RCC 7860 (cell line): ENCODE measurements at places on chromosomes 1 and 21.

DNA sequence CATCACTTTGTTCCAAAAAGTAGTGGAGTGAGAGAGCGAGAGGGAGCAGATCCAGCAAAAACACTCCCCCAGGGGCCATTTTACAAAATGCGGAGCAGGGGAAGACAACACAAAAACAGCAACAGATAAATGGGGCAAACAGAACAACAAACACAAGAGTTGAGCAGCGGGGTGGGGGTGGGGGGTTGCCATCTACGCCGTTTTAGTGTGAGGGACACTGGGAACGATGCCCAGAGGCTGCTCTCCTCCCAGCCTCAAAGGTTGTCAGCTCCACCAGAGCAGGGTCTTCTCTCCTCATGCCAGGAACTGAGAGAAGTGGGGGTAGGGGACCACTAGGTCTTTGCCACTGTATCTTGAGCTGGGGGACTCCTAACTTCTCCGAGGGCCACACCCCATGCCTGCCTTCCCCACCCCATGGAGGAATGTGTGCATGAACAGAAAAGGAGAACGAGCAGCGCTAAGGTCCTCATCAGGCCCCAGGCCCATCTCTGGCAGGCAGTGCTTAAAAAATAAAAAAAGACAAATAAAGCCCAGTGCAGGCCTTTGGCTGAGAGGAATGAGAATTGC lies 1.3 kb upstream of the PBXIP1 start:
- DNase-seq, result no peak

GRCh38 chr1:201551877-201552731 lies 13.2 kb downstream of the NAV1 start:
- peak; percentile 99 for DNase-seq

DNA sequence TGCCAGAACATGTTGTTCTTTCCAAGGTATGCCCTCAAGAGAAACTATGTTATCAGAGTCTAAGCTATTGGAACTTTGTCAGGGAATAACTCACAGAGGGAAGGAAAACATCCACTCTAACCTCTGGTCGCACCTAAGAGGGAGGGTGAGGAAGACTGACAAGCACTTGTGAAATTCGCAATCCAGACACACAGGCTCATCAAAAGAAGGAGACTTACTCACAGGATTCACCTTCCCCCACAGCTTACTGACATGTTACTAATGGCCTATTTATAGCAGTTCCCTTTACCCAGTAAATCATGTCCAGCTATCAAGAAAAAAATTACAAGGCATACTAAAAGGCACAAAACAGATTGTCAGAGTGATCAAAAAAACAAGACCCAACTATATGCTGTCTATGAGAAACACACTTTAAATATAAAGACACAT lies 36.9 kb downstream of the WDR64 start:
- no peak for DNase-seq

- DNase-seq, result no peak
These were observed 27.4 kb upstream of the TBX15 start for GRCh38 chr1:119015547-119015946.

GRCh38 chr1:116498789-116499628 lies 71.8 kb downstream of the CD58 start:
- DNase-seq, result peak; percentile 45

DNA sequence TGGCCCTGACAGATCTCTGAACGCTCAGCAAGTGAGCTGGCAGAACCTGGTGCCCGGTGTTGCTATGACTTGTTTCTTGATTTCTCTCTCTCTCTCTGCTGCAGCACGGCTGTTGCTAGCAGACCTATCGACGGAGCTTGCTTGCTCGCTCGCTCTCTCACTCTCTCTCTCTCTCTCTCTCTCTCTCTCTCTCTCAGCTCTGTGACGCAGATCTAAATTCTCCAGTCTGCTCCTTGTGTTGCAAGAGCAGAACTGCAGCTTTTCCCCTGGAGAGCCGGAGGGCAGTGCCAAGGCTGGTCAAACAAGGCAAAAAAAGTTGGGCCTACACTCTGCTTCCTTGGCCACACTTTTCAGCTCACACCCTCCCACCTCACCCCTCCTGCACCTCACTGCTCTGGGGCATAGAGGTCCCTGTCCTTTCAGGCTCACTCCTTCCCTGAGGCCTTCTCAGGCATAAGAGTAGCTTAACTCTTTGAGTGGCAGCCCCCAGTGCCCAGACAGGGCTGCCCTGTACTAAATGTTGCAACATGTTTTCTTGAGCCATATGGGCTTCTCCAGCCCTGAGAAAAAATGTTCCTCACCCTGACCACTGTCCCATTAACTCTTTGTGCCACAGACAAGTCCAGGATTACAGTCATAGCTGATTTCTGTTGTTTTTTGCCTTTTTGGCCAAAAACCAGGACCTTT lies 72.2 kb downstream of the CD46 start:
- DNase-seq, result peak; percentile 74
